ENCODE measurements at places on chromosomes 2 and 18.
A peak's percentile ranks its signal among the peaks of the same experiment; 100 is the strongest.

DNA sequence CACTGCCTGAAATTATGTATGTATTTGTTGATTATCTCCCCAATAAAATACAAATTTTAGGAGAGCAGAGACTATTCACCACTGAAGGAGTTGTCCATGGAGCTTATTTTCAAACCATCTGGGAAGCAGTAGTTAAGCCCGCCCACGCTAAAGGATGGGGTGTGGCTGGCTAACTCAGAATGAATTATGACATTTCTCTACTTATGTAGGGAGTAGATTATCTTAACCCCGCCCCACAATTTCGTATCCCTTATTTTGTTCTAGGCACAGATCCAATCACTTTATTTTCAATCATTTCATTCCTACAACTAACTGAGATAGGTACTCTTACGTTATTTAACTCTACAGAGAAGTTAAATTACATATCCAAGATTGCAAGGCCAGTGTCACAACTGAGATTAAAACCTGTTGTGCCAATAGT is 1.4 kb upstream of the LAPTM4A start:
- peak; percentile 80 for DNase-seq

DNA sequence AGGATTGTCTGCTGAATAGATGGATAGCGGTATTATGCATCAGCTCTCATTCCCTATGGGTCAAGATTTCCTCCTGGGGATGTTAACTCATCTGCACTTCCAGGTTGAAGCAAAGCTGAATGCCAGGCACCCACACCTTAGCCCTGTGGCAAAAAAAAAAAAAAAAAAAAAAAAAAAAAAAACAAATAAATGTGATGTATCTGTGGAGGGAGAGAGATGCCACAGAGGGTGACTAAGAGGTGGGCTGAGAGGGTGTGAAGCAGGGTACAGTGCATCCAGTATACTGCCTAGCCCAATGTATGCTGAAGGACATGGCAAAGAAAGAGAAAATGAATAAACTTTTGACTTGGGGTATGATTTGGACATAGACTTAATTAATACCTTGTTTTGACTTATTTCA is 91.4 kb downstream of the COPS8 start:
- no peak for DNase-seq

DNA sequence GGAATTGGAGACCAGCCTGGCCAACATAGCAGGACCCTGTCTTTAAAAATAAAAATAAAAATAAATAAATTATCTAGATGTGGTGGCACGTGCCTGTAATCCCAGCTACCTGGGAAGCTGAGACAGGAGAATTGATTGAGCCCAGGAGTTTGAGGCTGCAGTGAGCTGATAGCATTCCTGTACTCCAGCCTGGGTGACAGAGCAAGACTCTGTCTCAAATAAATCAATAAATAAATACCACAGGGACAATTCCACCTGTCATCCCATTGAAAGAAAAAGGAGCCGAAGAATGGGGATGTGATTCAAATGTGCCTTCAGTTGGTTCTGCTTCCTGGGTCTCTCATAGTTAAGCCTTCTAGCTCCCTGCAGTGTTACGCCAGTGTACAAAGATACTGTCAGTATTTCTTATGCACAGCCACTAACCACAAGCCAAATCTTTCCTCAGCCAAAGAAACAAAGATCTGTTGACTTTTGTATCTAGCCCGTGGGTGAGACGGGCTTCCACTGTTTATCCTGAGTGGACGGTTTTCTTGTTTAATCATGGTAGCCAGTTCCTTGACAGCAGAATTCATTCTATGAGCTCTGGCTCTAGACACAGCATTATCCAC is 12.6 kb downstream of the LGALSL start:
- DNase-seq = no peak

GRCh38 chr2:69013840-69014821 is 1.2 kb downstream of the ANTXR1 start:
- DNase-seq = peak; percentile 65

DNA sequence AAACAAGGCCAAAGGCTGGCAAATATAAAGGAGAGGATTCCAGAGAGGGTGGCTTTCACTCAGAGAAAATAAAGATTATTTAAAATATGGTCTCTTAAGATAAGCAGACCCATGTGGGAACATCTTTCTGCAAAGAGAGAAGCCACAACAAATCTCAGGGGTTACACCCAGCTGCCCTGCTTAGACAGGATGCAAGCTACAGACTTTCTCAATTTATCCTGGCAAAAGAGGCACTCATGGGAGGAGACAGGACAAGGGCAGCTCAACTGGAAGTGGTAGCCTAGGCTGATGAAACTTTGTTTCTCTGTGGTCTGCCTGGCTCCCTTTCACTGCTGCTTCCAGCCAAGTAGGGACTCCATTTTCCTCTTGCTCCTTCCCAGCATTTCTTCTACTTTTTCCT is 25.9 kb upstream of the SULT1C4 start:
- DNase-seq = peak; percentile 22

DNA sequence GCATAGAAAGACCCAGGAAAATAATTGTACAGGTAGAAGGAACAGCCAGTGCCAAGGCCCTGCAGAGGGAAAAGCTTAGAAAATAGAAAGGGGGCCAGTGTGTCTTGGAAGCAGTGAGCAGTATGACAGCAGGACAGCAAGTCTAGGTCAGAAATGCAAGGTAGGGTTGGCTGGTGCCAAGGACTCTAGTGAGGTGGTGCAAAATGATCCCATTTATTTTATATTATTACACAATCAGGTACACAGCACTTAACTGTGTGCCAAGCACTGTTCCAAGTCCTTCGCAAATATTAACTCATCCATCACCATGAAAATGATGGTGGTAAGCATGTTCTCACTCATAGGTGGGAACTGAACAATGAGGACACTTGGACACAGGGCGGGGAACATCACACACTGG is 100.0 kb downstream of the AQP4 start:
- no peak for DNase-seq

DNA sequence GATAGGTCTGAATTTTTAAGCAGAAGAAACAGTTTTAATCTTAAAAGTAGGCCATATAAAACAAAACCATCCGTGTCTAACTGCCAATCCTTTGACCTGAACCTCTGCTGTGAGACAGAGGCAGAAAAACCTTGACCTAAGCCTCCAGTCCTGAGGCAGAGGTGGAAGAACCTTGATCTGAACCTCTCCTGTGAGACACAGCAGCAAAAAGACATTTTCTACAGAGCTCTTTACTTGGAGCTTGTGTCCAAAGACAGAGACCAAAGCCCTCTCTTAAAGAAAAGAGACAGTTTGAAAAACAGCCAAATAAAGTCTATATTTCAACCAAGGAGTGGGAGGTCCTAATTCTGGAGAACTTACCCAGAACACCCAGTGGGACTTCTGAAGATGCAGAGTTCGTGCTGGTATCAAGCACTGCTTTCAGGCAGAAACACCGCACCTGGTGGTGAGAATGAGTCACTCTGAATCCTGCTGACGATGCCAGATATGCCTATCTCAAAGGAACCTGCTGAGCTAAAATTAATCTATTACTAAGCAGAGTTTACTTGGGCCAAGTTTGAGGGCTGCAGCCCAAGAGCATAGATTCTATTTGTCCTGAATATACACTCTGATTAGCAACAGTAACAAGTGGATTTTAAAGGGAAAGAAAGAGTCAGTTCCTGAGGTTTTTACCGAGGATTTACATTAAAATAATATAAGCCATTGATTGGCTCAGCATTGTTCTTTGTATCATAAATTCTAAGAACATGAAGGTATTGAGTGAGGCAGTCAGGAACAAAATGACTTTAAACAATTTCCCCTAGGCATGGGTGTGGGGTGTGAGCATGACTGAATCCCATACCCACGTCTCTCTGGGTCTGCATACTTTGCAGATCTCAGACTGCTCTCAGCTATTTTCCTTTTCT is 806.4 kb downstream of the TRIB2 start:
- peak; percentile 60 for DNase-seq

DNA sequence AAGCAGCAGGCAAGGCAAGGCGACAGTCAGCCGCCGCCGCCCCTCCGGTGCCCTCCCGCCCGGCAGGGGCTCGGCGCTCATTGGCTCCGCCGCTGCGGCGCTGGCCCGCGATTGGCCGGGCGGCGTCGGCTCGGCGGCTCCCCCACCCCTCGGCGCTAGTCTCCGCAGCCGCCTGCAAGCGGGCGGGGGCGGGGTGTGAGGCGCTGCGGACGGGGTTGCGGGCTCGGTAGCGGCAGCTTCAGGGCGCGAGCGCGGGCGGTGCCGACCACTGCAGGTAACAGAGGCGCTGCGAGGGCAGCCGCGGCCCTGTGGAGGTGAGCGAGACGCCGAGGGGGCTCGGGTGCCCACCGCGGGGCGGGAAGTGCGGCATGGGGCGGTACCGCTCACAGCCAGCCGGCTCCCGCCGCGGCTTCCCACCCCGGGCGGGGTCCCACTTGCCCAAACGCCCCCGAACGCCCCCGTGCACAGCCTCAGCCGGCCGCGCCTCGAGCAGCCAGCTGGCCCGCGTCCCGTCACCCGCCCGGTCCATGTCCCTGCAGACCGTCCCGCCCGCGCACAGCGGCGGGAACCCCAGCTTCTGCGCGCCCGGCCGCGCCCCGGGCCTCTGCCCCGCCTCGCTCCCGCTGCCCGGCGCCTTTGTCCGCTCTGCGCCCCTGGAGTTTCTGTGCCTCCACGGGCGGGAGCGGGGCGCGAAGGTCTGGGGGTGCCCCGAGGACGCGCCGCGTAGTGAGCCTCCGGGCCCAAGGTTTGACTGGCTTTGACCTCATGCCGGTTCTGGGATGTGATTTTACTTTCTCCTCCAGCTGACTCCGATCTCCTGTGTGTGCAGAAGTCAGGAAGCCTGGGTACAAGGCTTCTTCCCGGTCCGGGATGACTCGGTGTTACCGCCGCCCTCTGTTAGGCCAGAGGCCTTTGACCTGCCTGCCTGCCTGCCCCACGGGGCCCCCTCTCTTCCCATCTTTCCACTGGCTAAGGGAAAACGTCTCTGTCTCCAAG is at the start of gene SANBR:
TSS of gene SANBR (plus strand) at position 158 of the 996 bp plus-strand sequence. CDS start 4,480 bp downstream, outside the sequence.
- peak; percentile 75 for DNase-seq

GRCh38 chr2:191243154-191243553 is 2.0 kb upstream of the MYO1B start:
- DNase-seq = no peak

- DNase-seq = no peak
Observed at GRCh38 chr2:113230531-113230930, 48.2 kb downstream of the PAX8 start.

- peak; percentile 56 for DNase-seq
Observed at GRCh38 chr2:98502556-98503335, 58.1 kb downstream of the INPP4A start.

GRCh38 chr2:44061876-44062275 is 66.1 kb upstream of the LRPPRC start:
- DNase-seq = no peak

GRCh38 chr2:124482551-124482950 is 457.5 kb downstream of the CNTNAP5 start:
- DNase-seq = no peak

GRCh38 chr2:208906330-208906729 is 499.7 kb downstream of the PTH2R start:
- no peak for DNase-seq

DNA sequence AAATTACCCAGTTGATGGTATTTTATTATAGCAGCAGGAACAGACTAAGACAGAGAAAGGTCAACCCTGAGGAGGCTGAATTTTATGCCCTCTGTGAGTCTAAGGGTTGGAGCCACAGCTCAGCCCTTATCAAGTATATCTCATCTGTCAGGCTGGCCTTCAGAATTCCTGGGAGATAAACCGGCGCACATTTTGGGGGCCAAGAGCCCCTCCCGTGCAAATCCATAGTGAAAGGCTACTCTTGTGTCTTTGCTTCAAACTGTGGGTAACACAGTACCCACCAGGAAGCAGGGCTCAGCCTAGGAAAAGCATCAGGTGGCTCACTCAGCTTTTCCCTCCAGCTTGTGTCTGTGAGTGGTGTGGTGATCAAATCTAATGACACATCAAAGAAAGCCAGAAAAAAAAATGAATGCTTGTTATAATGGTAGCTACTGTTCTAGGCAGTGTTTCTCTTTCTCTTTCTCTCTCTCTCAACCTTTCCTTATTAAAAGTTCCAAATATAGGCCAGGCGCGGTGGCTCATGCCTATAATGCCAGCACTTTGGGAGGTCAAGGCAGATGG is 25.0 kb upstream of the ASXL2 start:
- DNase-seq = no peak

DNA sequence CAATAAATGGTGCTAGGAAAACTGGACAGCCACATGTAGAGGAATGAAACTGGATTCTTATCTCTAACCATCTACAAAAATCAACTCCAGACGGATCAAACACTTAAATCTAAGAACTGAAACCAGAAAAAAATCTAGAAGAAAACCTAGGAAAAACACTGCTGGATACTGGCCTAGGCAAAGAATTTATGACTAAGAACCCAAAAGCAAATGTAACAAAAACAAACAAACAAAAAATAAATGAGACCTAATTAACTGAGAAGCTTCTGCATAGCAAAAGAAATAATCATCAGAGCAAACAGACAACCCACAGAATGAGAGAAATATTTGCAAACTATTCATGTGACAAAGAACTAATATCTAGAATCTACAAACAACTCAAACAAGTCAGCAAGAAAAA is 314.0 kb upstream of the REV1 start:
- no peak for DNase-seq

GRCh38 chr2:218295029-218295428 is 2.7 kb upstream of the TMBIM1 start:
- no peak for DNase-seq

DNA sequence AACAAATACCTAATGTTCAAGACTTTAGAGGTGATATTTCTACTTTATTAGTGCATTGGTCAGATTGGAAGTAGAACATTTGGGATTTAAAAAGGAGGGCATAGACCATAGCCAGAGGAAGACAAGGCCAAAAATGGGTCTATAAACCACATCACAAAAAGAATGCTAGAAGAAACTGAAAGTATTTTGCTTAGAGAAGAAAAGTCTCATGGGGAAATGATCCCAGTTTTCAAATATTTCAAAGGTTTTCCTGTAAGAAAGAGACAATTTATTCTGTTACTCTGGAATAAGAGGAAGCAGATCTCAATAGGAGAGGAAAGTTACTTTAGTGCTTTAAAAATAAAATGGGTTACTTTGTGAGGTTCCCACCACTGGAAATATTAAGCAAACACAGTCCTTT is 341.4 kb downstream of the TNS1 start:
- no peak for DNase-seq

GRCh38 chr18:11425211-11425610 is 184.2 kb upstream of the SLC35G4 start:
- DNase-seq = peak; percentile 34

GRCh38 chr18:13067966-13068365 is 76.8 kb downstream of the CEP192 start:
- no peak for DNase-seq

GRCh38 chr2:240060977-240061591 is 7.8 kb upstream of the OR6B3 start:
- DNase-seq = peak; percentile 53

DNA sequence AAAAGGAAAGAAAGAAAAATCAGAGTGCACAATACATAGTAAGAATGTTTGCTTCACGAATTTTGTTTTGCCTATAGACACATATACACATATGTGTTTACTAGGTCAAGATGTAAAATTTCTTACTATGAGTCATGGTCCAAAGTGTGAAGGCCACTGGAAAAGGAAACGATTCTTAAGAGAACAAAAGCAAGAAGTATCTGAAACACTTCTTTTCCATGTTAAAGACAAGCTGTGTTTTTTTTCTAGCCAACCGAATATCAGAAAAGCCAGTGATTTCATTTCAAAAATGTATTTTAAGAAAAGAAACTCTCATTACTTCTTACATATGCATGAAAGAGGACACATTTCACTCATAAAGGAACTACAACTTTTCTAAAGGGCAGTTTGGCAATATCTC is 24.9 kb downstream of the PECR start:
- DNase-seq = no peak

All from astrocyte of the spinal cord (primary cell).